M059J (cell line): ENCODE measurements at places on chromosomes 2 and 18. TPM values are rescaled to one million over a fixed set of nuclear protein-coding genes. Genes with fewer than 3 reads are reported as not detected.

DNA sequence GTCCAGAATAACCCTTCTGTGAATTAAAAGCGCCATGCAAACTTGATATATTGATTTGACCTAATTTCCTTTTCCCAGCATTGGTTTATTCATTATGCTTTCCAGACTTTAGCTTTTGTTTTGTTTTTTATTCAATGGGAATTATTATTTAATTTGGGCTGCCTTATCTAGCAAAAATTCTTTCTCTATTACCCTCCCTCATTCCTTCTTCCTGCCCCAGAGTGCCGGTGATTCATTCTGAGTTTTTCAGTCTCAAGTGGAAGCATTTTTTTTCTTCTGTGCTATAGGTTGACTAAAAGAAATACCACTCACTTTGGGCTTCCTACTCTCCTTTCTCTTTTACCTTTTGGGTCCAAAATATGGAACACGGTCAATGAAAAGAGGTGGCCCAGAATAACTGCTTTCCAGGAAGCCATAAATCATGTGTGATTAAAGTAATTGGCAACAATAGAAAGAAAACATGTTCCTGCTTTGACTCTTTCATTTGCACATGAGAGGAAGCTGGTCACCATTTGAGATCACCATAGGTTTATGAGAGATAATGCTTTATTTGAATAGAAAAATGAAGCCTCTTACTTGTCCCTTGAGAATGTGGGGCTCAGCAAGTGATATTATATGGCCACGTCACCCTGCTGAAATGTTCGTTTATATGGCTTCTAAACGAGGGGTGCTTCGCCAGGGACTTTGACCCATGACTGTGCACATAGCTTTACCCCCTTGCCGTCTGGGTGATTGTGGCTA lies 422.8 kb upstream of the ZEB2 start:
- DNase-seq, result peak; percentile 53

DNA sequence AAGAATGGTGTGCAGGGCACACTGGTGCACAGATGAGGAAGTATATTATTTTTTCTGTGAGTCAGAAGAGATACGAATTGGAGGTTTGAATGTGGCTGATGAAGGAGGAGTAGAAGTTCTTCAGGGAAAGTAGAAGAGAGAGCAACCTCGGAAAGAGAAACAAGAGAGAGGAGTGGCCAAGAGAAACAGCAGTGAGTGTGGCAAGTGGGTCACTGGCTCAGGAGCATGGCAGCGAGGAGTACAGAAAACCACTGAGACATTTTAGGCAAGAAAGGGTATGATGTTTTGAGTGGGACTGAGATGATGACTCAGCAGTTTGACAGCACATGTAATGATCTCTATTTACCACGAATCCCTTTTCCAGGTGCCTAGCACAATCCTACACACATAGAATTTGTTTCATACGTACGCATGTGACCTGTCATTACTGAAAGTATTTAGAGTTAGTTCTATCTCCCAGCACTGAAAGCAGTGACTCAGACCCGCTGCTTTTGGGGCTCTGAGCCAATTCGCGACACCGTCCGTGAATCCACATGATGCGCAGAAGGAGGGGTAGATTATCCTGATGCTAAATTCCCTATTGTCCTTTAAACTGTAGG lies 915.4 kb downstream of the DCDC2C start:
- no peak for DNase-seq

- DNase-seq, result no peak
These were observed 34.5 kb downstream of the FARP2 start for GRCh38 chr2:241390301-241391206.

The CNGA3 gene
- total RNA-seq, result not detected in 2 replicates

- no peak for DNase-seq
These were observed 151.3 kb downstream of the BCL2 start for GRCh38 chr18:63168287-63168686.

The SLC9A4 gene
- not detected in 2 replicates for total RNA-seq

The TCF23 gene
- total RNA-seq, result not detected in 2 replicates

GRCh38 chr18:31230495-31230894 lies 67.8 kb upstream of the DSC1 start:
- DNase-seq, result peak; percentile 2

The CEBPZOS gene
- total RNA-seq, result 27.7 and 48.4 TPM in 2 replicates

GRCh38 chr2:205688417-205689200 lies 6.3 kb downstream of the NRP2 start:
- no peak for DNase-seq

DNA sequence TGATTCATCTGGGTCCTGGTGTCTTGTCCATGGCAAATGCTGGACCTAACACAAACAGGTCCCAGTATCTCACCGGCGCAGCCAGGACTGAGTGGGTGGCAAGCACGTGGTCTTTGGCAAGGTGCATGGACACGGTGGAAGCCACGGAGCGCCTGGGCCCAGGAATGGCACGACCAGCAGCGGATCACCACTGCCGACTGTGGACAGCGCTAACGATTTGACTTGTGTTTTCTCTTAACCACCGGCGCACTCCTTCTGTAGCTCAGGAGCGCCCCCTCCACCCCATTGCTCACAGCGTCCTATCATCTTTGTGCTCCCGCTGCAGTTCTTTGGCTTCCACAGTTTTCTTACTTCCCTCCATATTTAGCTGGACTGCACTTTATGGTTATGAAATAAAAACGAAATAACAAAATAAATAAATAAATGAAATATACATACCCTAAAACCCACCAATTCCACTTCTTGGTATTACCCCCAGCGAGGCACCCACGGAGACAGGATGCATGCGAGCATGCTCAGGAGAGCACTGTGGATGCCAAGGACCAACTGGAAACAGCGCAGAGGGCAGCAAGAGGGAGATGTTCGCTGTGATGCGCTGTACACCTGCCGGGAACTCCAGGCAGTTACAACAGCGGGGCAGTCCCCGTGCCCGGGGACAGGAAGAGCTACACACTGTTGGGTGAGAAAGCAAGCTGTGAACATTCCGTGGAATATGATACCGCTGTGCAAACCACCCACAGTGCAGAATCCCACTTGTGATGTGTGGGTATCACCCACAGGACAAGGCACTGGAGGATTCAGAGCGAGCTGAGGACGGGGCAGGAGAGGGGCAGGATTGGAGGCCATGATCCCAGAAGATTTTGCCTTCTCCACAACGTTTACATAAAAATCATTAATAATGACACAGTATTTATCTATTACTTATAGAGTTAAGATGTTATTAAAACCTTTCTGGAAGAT lies 7.0 kb upstream of the CIDEA start:
- DNase-seq, result no peak

- no peak for DNase-seq
These were observed 82.1 kb downstream of the OLA1 start for GRCh38 chr2:174166261-174166660.

The TM4SF20 gene
- total RNA-seq, result not detected in 2 replicates

DNA sequence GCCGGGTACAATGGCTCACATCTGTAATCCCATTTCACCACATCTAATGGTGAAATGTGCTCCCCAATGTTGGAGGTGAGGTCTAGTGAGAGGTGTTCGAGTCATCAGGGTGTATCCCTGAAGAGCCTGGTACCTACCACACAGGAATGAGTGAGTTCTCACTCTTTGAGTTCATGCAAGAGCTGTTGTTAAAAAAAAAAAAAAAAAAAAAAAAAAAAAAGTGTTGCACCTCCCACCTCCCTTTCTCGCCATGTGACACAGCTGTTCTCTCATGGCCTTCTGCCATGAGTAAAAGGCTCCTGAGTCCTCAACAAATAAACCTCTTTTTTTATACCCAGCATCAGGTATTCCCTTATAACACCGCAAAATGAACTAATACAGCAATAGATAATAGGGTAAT lies 106.3 kb downstream of the C2orf74 start:
- DNase-seq, result no peak

The CYP26B1 gene
- total RNA-seq, result 4.2 and 6.8 TPM in 2 replicates

GRCh38 chr18:3151399-3152264 lies 68.1 kb downstream of the MYOM1 start:
- DNase-seq, result peak; percentile 32

The FBXO15 gene
- total RNA-seq, result 0.17 and 0.71 TPM in 2 replicates

The EML6 gene
- total RNA-seq, result 1.6 and 1.7 TPM in 2 replicates

The MAPRE3 gene
- total RNA-seq, result 0.57 and 7.1 TPM in 2 replicates

- DNase-seq, result peak; percentile 39
These were observed 256.3 kb upstream of the PKDCC start for GRCh38 chr2:41791523-41791922.

The ZNF385B gene
- 2.4 TPM in 1 of 2 replicates, not detected in the other for total RNA-seq

- peak; percentile 90 for DNase-seq
These were observed 37.5 kb upstream of the SLC38A11 start for GRCh38 chr2:164992818-164993217.

GRCh38 chr2:227860221-227860641 lies 11.2 kb upstream of the DAW1 start:
- no peak for DNase-seq

GRCh38 chr2:221705185-221705877 lies 133.2 kb upstream of the EPHA4 start:
- DNase-seq, result no peak

The PGAP1 gene
- total RNA-seq, result 2.2 and 3.1 TPM in 2 replicates

DNA sequence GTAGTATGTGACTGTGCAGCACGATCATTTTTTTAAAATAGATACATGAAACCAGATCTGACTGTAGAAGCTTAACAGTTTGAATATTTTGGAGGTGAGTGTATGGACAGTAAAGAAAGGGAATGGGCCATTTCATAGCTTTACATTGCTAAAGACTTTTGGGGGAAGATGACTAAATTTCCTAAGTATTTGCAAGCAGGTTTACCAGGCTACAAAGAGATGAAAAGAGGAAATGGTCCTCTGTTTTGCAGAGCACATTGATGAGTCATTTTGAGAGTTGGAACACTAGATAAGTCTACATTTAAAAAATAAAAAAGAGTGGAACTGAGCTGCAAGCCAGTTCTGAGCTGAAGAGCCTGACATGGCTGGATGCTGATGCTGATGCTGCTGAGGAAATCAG lies 115.7 kb upstream of the LRATD1 start:
- DNase-seq, result peak; percentile 61

GRCh38 chr2:183996825-183997793 lies 601.2 kb upstream of the ZNF804A start:
- no peak for DNase-seq

DNA sequence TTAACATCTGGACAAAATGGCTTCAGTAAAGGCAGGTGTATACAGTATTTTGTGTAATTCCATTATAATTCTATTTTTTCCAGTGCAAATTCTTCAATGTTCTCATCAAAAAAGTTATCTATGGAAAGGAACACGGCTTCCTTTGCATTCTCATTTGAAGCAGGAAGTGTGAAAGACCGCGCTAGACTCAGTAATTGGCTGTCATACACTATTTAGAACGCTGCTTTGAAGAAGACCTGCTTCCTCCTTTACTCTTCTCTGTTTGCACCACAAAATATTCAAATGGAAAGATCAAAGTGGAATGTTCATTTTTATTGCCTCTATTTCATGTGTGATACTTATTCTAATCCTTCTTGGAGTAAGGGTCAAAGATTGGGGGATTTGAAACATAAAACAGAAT lies 883.7 kb downstream of the TSN start:
- no peak for DNase-seq

The ANKAR gene
- 2.2 and 3.5 TPM in 2 replicates for total RNA-seq

The TRIM43 gene
- not detected in 2 replicates for total RNA-seq

The ALK gene
- 0.37 TPM in 1 of 2 replicates, not detected in the other for total RNA-seq

The RAB27B gene
- total RNA-seq, result 13.8 and 15.7 TPM in 2 replicates

- peak; percentile 8 for DNase-seq
These were observed 52.3 kb upstream of the SCG2 start for GRCh38 chr2:223654384-223654915.

DNA sequence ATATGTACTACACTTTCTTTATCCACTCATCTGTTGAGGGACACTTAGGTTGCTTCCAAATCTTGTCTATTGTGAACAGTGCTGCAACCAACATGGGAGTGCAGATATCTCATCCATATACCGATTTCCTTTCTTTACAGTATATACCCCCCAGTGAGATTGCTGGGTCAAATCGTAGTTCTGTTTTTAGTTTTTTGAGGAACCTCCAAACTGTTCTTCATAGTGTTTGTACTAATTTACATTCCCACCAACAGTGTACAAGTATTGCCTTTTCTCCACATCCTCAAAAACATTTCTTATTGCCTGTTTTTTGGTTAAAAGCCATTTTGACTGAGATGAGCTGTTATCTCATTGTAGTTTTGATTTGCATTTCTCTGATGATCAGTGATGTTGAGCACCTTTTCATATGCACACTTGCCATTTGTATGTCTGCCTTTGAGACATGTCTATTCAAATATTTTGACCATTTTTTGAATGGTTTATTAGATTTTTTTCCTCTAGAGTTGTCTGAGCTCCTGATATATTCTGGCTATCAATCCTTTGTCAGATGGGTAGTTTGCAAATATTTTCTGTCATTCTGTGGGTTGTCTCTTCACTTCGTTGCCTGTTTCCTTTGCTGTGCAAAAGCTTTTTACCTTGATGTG lies 12.2 kb downstream of the PLEK start:
- no peak for DNase-seq

The RAPH1 gene
- 9.3 and 13.8 TPM in 2 replicates for total RNA-seq

The UPP2 gene
- total RNA-seq, result not detected in 2 replicates

DNA sequence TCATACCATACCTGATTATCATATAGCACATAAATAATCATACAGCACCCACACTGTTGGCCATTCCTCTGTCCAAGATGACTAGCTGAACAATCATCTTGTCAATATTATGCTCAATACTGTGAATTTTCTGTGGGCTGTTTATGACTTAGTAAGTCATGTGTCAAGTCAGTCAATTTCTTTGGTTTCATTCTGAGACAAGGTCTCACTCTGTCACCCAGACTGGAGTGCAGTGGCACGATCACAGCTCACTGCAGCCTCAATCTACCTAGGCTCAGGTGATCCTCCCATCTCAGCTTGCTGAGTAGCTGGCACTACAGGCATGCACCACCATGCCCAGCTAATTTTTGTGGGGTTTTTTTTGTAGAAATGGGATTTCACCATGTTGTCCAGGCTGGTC lies 5.7 kb downstream of the MCM6 start:
- DNase-seq, result no peak

DNA sequence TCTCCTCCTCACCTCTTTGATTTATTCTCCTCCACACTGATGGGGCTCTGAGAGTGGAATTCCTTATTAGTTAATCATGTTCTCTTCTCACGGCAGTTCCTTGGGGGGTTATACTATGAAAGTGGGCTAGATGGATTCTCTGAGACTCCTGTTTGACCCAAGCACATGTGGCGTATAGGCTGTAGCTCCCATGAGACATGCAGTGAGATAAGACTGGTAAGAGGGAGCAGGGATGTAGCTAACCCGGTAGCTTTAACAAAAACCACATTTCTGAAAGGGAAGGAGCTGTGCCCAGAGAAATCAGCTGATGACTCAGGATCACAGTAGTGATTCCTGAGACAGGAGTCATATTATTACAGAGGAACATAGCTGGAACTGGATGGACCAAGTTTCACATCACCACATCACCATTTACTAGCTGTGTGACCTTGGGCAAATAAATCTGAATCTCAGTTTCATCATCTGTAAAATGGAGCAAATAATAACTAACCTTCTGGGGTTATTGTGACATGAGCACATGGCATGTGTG lies 82.9 kb downstream of the CRIM1 start:
- peak; percentile 97 for DNase-seq

The RIT2 gene
- total RNA-seq, result 0.37 and 0.79 TPM in 2 replicates

DNA sequence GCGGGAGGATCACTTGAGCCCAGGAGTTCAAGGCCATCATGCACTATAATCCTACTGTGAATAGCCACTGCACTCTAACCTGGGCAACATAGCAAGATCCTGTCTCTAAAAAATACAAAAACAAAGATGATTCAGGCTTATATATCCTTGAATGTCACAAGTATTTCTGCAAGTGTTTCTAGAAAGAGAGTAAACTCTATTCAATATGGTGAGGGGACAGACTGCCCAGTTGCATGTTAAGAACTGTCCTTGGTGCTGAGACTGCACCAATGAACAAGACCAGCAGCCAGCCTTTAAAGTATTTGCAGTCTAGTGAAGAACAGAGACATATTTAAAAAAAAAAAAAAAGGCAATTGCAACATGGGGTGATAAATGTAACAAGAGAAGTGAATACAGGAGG lies 16.4 kb downstream of the MAP3K19 start:
- DNase-seq, result peak; percentile 35

The GALNT5 gene
- total RNA-seq, result 28.8 and 36.1 TPM in 2 replicates

The NAPG gene
- total RNA-seq, result 39.0 and 50.4 TPM in 2 replicates
